CD4-positive, alpha-beta T cell treated with Interleukin-4 for 4 hours (primary cell): ENCODE measurements at places on chromosomes 12 and 14.

DNA sequence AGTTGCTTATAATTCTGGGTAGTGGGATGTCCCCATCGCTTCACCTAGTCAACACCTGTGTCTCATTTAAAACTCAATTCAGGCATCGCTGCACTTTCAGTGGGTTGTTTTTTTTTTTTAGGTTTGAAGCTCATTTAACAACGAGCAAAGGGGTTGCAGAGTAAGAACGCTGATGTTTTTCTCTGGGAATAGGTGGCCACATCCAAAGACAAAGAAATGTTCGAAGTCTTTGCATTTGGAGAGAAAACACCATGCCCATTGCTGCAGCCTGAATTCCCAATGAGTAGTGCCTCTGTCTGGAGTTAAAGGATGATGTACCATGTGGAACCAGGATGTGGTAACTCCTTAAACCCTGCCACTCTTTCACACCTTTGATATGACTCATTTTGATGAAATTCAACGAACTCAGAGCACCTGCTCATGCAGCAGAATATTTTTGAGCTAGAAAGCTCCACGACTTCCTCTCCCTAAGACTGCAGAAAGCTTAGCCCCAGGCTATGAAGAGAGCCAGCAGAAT lies 35.1 kb upstream of the BATF start:
- peak; percentile 41 for DNase-seq

DNA sequence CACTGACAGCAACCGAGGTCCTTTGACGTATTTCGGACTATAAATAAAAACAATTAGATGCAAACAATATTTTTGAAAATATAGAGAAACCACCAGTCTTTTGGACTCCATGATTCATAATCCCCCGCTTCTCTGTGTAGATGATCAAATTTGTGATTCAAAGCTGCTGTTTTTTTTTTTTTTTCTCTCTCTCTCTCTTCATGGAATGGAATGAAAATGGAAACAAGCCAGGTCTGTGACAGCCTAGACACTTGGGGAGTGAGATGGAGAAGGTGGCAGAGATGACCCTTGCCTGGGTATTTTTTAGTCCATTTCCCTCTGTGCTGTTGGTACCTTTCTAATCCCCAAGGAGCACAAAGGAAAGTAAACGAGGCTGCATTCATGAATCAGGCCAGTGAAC lies 248.5 kb downstream of the GLT1D1 start:
- DNase-seq = no peak

- DNase-seq = no peak
Observed at GRCh38 chr12:52211716-52212585, 20.1 kb upstream of the KRT80 start.

- no peak for DNase-seq
Observed at GRCh38 chr12:81128930-81129554, 51.2 kb downstream of the ACSS3 start.

DNA sequence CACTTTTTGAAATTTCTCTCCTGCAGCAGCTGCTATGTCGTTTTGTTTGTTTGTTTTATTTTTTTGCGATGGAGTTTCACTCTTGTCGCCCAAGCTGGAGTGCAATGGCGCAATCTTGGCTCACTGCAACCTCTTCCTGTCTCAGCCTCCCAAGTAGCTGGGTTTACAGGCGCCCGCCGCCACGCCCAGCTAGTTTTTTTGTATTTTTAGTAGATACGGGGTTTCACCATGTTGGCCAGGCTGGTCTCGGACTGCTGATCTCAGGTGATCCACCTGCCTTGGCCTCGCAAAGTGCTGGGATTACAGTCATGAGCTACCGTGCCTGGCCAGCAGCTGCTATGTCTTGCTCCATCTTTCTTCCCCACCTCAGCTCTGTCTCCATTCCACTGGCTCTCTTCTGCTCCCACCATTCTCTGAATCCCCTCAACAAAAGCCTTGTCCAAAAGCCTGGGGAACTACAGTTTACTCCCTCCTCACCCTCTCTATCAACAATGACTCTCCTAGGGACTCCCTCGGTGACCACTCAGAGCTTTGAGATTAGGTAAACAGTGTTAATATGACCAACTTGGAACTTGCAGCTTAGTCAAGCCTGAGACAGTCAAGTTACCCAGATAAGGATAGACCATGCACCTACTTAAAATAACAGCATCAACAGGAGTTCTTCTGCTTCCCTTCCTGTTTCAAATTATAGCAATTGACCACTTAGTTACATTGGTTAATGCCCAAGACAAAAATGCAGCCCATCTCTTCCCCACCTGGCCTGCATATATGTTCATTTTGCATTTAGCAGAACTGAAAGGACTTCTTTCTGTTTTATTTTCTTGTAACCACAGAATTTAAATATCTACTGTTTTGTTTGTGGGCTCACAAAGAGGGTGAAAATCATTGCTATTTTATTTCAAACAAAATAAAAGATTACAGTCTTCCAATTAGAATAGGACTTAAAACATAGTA lies 189.0 kb upstream of the AMIGO2 start:
- DNase-seq = no peak

DNA sequence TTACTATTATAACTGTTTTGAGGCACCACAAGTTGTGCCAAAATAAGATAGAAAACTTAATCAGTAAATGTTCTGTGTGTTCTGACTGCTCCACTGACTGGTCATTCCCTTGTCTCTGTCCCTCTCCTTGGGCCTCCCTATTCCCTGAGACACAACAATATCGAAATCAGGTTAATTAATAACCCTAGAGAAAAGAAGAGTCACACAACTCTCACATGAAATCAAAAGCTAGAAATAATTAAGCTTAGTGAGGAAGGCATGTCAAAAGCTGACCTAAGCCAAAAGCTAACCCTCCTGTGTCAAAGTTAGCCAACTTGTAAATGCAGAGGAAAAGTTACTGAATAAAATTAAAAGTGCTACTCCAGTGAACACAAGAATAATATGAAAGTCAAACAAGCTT lies 53.8 kb upstream of the CCDC196 start:
- no peak for DNase-seq

DNA sequence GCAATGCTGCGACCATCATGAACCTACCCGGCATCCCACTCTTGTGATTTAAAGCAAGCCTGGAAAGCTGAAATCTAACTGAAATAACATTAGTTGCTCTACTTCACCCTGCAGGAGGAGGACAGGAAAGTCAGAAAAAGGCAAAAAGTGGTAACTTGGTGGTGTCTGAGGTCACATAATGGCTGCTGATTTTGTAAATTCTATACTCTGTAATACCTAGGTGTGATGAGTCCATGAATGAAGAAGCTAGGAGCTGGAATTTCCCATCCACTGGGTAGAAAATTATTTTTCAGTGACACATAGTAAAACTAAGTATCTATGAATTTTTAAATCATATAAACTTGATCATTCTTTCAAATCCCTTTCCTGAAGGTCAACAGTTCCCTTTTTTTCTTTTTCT lies 183.8 kb downstream of the FOXN3 start:
- DNase-seq = no peak

- no peak for DNase-seq
Observed at GRCh38 chr14:69807192-69807591, 10.2 kb upstream of the SLC10A1 start.

DNA sequence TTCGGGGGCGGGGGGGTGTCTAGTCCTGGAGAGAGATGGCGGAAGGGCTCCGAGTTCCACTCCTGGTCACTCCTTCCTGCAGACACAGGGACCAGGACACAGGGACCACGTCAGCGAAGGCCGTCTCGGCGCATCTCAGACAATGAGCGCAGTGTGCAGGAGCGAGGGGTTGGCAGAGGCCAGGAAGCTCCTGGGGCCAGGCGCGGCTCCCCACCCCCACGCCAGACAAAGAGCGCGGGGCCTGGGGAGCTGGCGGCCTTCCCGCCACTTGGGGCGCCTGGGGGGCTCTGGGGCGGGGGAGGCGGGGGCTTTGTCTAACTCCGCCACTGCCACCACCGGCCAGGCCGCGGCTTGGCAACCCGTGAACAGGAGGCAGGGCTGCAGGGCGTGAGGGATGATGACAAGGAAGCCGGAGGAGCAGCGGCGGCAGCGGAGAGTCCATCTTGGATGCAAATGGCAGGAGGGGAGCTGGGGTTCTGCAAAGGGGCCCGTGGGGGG lies 2.2 kb downstream of the CDK2AP1 start:
- no peak for DNase-seq

DNA sequence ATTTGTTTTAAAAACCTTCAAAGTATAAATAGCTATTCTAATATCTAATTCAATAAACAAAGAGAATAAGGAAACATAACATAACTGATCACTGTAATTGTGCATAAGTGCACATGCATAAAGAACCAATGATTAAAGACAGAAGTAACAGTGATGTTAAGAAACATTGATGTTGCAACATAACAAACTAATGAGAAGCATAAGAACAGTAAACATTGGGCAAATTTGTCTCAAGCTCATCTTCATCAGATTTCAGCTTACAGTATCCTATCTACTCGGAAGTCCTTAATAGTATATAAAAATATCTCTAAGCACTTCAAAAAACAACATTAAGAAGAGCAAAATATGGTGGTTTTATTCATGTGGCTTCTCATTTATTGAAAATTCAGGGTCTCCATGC lies 97.6 kb downstream of the GARIN6 start:
- DNase-seq = no peak

DNA sequence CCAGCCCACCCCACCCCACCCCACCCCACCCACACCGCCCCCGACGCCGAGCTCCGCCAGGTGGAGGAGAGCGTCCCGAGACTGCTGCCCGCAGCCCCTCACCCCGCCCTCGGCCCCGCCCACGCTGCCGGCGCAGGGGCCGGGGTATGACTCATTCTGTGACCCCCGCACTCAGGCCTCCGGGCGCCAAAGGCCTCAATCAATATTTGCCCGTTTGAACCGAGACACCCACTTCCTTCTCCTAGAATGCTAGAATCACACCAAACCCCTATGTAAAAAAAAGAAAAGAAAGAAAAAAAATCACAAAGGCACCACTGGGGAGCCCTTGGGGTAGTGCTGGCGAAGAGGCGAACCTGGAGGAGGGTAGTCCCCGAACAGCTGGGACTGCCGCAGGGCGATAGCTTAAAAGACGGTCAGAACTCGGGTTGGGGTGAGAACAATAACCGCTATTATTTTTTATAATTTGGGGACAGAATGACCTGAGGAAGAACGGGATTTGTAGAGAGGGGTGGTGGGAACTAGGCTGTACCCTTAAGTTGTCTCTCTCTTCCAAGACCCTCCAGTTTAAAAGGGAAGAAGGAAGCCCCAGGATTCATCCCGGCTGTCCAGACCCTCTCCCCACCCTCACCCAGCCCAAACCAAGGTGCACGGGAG lies 894 bp downstream of the KRT8 start:
- peak; percentile 11 for DNase-seq

GRCh38 chr14:97844042-97844441 lies 1046.9 kb downstream of the VRK1 start:
- DNase-seq = no peak

- no peak for DNase-seq
Observed at GRCh38 chr12:110301065-110301806, 20.2 kb downstream of the ATP2A2 start.

DNA sequence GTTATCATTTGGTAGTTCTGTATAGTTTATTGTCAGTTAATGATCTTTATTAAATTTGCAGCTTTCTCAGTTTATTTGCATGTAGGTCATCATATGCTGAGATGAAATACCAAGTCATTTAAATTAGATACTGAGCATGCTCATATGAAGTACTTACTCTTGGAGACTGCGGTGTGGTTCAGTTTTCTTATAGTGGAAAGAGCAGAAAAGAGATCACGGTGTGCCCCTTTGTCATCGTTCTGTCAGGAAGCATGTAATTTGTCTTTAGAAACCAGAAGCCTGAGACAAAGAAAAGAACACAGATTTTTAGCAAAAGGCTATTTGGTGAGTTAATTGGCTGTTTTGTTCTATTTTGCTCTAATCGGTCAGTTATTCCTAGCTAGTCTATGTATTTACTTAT lies 75.6 kb downstream of the PLEKHA5 start:
- DNase-seq = no peak

DNA sequence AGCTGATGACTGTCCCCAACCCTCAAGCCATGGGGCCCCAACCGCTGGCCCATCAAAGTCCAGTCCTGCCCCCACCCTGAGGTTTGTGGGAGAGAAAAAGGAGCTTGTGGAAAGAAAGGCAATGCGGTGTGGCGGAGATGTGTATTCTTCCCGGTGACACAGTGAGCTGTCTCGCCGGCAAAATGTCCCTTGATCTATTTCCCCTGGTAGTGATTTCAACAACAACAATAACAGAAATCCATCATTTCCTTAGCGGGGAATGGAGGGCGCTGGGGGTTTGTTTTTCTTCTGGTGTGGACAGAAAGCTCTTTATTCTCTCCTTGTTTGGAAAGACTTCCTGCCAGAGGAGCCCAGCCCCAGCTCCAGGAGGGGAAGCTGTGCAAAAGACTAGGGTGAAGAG lies 93.7 kb upstream of the LHX5 start:
- DNase-seq = no peak

DNA sequence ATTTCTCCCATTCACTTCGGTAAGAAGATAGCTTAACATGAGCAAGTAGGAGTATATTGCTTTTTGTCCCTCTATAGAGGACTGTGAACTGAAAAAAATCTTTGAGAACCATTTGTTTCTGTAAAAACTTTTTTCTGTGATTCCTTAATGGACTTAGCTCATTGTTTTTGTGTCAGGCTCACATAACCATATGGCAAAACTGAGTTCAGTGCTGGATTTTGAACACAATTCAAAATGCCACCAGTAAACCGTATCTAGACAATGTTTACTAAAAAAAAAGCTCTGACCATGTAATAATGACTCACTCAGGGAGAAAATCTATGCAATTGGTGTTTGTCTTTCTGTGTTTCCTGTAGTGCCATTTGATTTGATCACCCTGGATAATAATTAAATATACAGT lies 5.2 kb downstream of the TRHDE start:
- no peak for DNase-seq

DNA sequence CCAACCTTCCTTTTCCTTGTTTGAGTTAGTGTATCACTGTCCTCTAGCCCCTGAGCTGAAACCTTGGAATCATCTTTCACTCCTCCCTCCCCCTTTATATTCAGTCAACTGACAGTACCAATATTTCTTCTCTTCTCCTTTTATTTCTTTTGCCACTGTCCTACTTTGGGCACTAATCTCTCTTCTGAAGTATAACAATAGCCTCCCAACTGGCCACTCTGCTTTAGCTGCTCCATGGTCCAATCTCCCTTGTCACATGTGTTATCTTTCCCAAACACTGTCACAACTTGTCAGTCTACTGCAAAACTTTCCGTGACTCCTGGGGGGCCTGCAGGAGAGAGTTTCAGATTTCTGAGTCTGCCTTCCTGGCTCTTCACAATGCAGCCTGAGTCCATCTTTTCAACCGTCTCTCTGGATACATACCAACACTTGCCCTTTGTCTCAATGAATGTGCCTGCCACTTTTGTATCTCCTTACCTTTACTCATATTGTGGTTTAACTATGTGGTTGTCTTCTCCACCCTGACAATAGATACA lies 471.2 kb downstream of the DIO2 start:
- no peak for DNase-seq

- DNase-seq = no peak
Observed at GRCh38 chr12:4169959-4170358, 103.6 kb upstream of the CCND2 start.

- DNase-seq = no peak
Observed at GRCh38 chr12:129903956-129904829, at the start of gene TMEM132D. TMEM132D (minus strand) TSS chr12:129904025.

- DNase-seq = no peak
Observed at GRCh38 chr12:20592556-20592955, 102.6 kb upstream of the SLCO1C1 start.

GRCh38 chr14:73491256-73492042 lies 716 bp downstream of the RIOX1 start:
- peak; percentile 75 for DNase-seq

- no peak for DNase-seq
Observed at GRCh38 chr12:52360663-52361271, 6.5 kb downstream of the KRT85 start.
